Testis (tissue), 5 donors: ENCODE measurements at places on chromosomes 5 and 9. TPM values are rescaled to one million over a fixed set of nuclear protein-coding genes. Genes with fewer than 3 reads are reported as not detected.
A peak's percentile ranks its signal among the peaks of the same experiment; 100 is the strongest.

DNA sequence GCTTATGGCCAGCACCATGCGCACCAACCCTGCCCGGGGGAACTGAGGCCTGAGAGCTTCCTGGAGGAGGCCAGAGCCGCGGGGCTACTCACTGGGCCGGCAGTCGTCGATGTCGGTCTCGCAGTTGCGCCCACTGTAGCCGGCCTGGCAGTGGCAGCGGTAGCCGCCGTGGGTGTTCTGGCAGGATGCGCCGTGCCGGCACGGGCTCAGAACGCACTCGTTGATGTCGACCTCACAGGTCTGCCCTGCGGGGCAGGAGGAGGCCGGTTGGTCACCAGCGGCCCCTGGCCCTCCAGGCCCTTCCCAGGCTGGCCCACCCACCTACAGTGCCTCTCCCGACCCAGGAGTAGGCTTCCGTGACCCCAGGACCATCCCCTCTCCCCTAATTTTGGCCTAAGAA is 27.7 kb upstream of the SEC16A start:
- DNase-seq = no peak

CYLC2 gene
- 20.5 TPM for total RNA-seq

- DNase-seq = no peak
Measured at GRCh38 chr9:6459718-6460117, 46.7 kb downstream of the UHRF2 start.

- no peak for DNase-seq
Measured at GRCh38 chr5:111563031-111563822, 50.9 kb upstream of the STARD4 start.

PCDHB15 gene
- 27.6 TPM for total RNA-seq

TLX3 gene
- not detected for total RNA-seq

- DNase-seq = no peak
Measured at GRCh38 chr9:73371801-73372200, 220.1 kb downstream of the ANXA1 start.

DNA sequence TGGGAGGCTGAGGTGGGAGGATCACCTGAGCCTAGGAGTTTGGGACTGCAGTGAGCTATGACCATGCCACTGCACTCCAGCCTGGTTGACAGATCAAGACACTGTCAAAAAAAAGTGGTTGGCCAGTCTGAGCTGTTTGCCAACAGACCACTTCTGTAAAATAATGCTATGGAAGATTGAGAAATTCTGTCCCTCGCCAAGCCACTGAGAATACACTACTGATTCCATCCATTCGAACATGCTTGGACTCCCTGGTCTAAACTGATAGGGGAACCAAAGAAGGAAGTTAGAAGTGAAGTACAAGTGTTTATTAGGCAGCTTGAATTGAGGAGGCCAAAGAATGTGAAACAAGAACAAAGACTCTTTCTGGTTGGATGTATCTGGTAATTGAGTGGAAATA is 27.2 kb downstream of the ENC1 start:
- DNase-seq = no peak

DNA sequence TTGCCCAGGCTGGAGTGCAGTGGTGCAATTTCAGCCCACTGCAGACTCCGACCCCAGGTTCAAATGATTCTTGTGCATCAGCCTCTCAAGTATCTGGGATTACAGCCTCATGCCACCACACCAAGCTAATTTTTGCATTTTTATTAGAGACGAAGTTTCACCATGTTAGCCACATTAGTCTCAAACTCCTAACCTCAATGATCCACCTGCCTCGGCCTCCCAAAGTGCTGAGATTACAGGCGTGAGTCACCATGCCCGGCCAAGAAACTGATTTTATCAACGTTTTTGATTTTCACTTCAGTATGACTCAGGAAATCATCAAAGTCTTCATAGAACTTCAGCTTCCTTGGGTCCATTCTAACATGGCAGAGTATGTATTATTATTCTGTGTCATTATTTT is 125.4 kb downstream of the GABRG2 start:
- no peak for DNase-seq

GRCh38 chr5:68447136-68447929 is 231.8 kb downstream of the PIK3R1 start:
- no peak for DNase-seq

GRCh38 chr9:27351438-27351837 is 54.5 kb upstream of the EQTN start:
- DNase-seq = peak; percentile 75

GRCh38 chr9:111599955-111600343 is 502 bp upstream of the PTGR1 start:
- no peak for DNase-seq

- DNase-seq = no peak
Measured at GRCh38 chr5:163838738-163839137, 333.3 kb downstream of the MAT2B start.

DNA sequence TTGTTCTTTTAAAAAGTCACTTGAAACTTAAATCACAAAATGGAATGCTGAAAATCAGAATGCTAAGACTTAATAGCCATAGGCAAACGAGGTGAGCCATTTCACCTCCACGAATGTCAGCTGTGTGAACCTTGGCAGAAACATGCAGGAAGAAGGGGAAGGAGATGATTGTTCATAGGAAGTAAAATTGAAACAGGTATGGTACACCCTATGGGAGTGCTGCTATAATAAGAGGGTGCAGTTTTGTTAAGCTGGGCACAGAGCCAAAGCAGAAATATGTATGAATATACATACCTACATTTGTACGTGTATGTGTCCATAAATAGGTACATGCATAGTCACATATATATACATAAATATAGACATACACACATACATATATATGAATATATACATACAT is 51.0 kb upstream of the SPINK5 start:
- DNase-seq = no peak

DNA sequence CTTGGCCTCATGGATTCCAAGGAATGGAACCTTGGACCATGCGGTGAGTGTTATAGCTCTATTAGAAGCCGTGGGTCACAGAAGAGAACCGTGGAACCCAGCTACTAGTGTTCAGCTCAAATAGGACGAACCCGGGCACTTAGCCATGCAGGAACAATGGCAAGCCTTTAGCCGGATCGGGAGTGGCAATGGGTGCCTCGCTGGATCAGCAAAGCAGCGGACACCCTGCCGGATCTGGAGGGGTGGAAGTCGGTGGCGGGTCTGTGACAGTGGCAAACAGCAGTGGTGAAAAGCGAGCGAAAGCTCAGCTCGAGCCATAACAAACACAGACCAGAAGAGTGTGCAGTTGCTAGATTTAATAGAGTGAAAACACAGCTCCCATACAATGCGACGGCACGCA is 2.4 kb upstream of the CDO1 start:
- DNase-seq = no peak

- DNase-seq = no peak
Measured at GRCh38 chr5:150653762-150654556, 7.1 kb upstream of the MYOZ3 start.

GRCh38 chr5:16461026-16461425 is 4.6 kb downstream of the ZNF622 start:
- DNase-seq = no peak

FOXD4 gene
- 0.50 TPM for total RNA-seq

GRCh38 chr9:24132244-24132643 is 306.2 kb upstream of the ELAVL2 start:
- DNase-seq = no peak

- DNase-seq = no peak
Measured at GRCh38 chr5:61823065-61823464, 482.9 kb upstream of the KIF2A start.

- DNase-seq = no peak
Measured at GRCh38 chr9:108374626-108375025, 481.2 kb downstream of the ACTL7B start.

- no peak for DNase-seq
Measured at GRCh38 chr5:124724357-124725039, 21.9 kb downstream of the ZNF608 start.

- no peak for DNase-seq
Measured at GRCh38 chr5:44875661-44876605, 67.2 kb downstream of the MRPS30 start.

- no peak for DNase-seq
Measured at GRCh38 chr9:82682431-82682830, 380.5 kb downstream of the RASEF start.

DNA sequence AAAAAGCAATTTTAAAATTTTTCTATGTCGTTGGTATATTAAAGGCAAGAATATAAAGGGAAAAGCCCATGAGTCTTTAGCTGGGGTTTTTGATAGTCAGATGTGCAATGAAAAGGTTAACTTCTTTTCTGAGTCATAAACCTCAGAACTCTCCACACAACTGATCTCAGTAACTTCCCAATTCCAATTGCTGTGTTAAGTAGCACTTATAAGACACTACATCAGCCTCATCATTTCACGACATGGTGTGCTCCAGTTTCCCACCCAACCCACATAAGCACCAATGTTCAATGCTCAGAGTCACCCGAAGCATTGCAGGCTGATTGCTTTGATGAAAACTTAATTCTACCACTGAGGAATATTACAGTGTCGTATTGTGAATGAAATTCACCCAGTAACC is 155.8 kb downstream of the TSSK1B start:
- no peak for DNase-seq

- DNase-seq = no peak
Measured at GRCh38 chr5:133508331-133508730, 104.0 kb downstream of the FSTL4 start.

DNA sequence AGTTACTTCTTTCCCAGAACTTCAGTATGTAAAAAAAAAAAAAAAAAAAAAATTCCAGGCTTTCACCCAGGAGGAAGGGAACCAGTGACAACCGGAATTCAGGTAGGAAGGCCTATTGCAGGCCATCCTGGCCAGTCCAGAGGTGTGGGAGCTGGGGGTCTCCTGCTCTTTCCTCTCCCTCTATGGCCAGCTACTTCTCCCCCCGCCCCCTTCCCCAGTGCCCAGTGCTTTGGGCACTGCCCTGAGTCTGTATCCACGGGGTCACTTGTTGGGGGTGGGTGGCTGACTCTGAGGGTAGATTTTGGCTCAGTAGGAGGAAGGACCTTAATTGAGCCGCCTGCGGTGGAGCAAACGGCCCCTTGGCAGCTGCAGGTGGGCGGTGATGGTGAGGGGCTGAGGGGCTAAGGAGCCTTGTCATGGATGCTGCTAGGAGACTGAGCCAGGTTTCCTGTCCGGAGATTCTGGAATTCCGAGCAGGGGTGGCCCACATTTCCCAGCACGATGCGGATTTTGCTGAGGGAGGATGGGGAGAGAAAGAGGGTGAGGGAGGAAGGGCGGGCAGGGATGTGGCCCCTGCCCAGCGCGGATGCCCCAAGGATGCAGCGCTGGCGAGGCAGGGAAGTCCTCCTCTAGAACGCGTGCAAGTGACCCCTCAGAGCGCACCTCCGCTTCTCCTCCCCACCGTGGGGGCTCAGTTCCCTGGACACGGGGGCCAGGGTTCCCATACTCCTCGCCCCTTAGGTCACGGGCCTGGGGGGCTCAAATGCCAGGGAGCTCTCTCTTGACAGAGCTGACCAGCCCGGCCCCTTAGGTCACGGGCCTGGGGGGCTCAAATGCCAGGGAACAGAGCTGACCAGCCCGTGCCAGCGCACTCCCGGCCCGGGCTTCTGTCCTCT is 1.2 kb upstream of the PHF2 start:
- no peak for DNase-seq
